Occipital lobe (tissue), 3 donors: ENCODE measurements at places on chromosomes 4 and X. TPM values are rescaled to one million over a fixed set of nuclear protein-coding genes. Genes with fewer than 3 reads are reported as not detected.

GRCh38 chrX:132615391-132616131, 126.7 kb upstream of the MBNL3 start:
- DNase-seq, result no peak

GRCh38 chr4:95231681-95232080, 317.1 kb downstream of the UNC5C start:
- no peak for DNase-seq

- DNase-seq, result no peak
Measured at GRCh38 chr4:180437601-180438000, 1805.6 kb upstream of the TENM3 start.

GRCh38 chr4:169398316-169398715, 127.6 kb upstream of the SH3RF1 start:
- no peak for DNase-seq

GRCh38 chr4:108117418-108118182, 51.1 kb downstream of the LEF1 start:
- no peak for DNase-seq

DNA sequence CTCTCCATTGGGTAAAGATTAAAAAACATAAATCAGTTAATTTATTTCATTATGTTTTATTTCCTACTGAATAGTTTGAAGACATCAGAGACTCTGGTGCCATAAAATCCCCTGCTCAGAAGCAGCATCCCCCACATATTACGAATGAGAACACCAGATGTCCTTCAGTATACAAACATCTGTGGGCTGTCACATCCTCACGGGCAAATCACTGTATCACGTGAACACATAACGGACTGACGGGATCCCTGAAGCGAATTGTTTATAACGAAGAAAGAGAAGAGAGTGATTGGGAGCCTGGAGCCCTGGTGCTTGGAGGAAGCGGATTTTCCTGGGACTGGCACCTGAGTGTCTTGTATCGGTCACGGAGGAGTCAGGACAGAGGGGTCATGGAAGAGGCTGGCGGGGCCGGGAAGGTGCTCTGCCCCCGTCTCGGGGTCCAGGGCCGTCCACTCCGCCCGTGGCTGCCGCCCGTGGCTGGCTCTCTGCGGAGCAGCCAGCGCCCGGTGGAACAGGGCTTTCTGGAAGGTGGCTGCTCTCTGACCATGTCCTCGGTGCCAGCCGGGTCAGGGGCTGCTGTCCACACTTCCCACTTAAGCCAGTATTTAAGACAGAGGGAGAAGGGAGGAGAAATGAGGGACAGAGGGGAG, 452.7 kb upstream of the FAT1 start:
- no peak for DNase-seq

DNA sequence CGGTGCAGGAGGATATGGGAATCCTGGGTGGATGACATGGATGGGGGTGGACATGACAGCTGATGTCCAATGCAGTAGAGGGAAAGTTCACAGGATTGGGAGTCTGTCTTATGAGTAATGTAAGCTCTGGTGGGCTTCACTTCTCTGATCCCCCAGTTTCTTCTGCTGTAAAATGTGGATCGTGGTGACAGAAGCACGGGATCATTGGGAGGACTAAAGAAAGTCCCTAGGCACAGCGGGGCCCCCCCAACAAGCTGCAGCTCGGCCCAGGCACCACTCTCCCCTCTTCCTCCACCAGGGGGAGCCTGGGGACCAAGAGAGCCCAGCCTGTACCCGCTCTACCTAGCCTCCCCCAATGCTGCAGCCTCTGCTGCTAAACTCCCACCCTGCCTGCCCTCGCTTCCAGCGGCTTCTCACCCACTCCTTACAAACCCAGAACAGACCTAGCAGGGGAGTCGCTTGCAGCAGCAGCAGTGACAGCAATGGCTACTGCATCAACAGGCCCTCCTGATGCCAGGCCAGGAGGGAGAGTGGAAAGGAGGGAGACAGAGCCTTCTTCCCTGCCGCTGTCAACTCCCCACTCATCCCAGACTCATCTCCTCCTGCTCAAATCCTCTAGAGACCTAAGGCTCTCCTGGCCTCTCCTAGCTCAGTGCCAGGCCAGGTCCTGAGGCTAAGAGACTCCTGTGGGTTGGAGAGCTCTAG, 36.1 kb upstream of the IQSEC2 start:
- DNase-seq, result peak; percentile 49

DNA sequence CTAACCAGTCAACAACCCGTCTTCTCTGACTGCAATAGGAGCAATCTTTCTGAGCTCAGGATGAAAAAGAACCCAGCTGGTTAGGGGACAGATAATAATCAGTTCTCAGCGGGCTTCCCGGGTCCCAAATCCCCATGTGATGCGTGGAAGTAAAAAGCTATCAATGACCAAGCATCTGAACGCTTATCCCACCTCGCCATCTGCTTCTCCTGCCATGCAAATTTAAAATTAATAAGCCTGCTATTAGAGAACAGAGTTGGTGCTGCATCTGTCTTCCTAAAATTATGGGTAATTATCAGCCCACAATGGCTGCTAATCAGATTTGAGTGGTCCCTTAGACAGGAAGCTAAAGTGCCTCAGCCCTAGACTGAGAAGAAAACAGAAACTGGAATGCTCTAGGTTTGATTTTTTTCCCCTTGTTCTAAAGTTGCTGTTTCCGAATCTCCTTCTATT, 37.5 kb downstream of the AFAP1 start:
- no peak for DNase-seq

GRCh38 chrX:73765776-73766430, 202.9 kb downstream of the CHIC1 start:
- DNase-seq, result no peak

DNA sequence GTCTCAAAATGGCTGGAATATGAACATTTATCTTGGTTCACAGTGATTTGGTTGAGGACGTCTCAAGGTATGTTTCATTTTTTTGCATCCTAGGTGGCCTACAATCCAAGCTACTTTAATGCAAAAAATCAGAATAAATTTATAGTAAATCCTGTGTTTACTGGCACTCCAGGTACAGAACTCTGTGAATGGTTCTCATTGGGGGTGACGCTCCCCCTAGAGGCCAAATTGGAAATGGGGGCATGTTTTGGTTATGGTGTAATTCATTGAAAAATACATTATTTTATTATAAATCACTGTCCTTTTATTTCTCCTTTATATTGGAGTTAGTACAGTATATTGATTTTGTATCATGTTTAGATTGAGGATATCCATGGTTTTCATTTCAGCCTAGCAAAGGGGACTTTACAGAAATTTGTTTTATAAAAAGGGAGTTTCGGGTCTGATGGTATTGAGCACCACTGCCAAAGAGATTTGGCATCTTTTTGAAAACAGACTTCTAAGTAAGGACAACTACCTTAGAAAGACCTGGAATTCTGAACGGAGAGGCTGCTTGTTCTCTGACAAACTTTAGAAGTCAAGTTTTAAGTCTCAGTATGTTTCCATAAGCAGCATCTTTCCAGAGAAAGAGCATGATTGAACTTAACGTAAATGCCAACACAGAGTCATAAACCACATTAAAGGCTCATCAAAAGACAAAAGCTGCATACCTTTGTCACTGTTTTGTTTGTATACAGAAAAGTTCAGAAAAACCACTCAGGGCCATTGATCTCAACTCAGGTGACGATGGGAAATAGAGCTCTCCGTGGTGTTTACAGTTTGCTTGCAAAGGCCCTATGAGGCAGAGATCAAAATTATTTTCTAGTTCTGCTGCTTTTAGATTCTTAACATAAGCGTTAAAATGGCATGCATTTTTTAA, 19.4 kb downstream of the MTM1 start:
- DNase-seq, result no peak

DNA sequence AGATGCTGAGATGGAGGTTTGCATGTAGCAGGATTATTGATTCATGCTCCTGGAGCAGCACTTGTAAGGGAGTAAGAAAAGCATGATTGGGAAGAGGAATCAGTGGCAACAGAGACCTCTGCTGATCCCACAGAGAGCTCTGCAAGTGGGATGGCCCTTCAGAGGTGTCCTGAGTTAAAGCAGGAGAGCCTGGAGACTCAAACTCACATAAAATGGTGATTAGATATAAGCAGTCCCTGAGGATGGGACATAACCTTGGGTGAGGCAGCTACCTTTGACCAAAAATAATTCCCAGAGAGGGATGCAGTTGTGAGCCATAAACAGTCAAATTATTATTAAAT, 25.4 kb upstream of the BMPR1B start:
- DNase-seq, result no peak

DNA sequence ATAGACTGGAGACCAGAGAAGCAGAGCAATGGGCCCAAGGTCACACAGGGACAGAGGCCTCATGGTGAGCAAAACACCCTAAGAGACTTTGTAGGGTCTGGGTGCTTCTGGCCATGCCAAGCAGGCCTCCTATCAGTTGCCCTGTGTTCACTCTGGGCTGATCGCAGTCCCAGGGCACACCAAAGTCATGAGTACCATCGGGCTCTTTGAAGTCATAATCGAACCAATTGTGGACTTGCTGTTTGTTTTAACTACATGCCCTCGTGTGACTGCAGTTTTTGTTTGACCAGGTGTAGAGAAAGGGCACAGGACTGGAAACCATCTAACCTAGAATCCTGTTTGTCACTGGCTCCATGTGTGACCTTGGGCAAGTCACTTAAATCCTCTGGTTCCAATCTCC, 172.5 kb upstream of the CPEB2 start:
- DNase-seq, result no peak

GRCh38 chr4:6380746-6381410, 91.5 kb downstream of the PPP2R2C start:
- DNase-seq, result no peak

DNA sequence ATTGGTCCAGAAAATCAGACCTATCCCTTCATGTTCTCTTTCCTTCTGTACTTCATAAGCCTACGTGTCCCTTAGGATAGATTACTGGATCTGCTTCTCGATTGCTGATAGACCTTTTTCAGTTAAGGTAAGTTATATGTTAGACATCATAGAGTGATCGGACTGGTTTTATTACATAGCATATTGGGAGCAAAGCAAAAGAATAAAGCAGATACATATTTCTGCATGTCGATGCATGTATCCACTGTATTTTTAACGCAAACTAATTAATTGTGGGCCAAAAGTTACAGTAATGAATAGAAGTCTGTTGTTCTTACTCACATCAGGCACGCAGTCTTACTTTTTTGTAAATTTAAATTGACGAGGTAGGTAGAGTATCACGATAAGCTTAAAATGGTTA, 106.4 kb downstream of the SLIT2 start:
- DNase-seq, result no peak

- DNase-seq, result no peak
Measured at GRCh38 chr4:186514271-186514950, 41.0 kb downstream of the MTNR1A start.

DNA sequence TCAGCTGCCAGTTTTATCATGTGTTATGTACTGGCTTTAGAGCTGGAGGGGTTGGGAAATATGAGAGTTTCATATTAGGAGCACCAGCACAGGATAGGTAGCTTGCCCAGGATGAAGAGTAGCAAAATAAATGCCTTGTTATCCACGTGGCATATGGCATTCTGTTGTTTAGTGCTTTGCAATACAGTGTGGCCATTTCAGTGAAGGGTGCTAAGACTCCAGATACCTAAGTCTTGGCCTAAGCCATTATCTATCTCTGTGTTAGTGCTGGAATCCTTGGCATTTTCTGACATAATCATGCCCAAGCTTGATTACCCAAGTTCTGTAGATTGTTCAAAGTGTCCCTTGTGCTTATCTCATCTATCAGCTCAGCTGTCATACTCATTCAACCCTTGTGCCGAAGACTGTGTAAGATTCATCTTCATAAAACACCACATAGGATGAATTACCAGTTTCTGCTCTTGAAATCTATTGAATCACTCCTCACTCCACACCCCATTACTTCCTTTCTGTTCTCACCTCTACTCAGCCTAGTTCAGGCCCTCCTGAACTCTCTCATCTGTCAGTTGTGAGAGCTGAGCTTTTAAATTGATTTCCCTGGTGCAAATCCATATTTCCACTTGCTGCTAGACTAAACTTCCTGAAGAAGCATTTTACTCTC, 73.5 kb downstream of the CLCN5 start:
- DNase-seq, result no peak

- no peak for DNase-seq
Measured at GRCh38 chr4:52641854-52642563, 17.1 kb downstream of the USP46 start.

GRCh38 chrX:121161501-121161933, 114.1 kb downstream of the GLUD2 start:
- DNase-seq, result no peak

DNA sequence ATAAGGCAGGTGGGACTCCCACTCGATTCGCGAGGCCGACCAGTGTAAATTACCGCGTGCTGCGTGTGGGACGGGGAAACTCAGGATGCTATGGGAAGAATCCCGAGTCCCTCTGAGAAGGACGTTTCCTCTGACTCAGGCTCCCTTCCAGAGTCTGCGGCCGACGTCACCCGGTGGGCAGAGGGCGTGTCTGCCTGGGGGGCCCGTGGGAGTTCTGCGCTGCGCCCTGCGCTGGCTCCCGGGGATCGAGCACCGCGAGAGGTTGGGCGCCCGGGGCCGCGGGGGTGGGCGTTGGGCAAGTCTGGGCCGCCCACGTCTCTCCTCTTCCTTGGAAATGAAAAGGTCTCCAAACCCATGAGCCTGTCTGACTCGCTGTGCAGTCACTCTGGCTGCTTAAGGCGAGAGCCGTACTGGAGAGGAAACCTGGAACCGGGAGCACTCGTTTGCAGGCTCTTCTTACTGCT, 568 bp downstream of the NIPAL1 start:
- DNase-seq, result peak; percentile 5

DNA sequence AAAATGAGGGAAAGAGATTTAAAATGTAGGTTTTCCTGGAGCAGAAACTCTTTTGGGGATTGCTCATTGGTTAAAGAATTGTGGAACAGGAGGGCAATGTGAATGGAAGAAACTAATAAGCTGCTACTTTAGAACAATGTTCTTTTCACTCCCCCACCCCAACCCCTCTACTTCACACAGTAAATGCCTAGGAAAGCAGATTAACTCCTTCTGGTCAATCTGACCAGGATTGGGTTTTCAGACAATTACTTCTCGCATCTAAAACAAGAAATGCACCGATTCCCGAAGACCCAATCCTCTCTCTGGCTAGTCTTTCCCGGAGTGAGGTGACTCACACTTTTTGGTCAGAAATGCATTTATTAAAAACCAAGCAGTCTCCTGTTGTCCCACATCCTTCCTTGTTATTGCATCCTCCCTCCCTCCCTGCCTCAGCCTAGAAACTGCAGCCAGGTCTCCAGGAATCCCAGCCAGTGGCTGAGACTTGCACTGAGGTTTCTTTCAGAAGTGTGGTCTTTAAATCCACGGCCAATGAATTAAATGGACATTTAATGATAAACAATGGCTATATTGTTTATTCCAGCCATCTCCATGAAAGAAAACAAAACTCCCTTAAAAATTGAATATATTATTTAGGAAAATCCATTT, 21.4 kb downstream of the MFAP3L start:
- DNase-seq, result no peak

Gene VGLL1
- not detected for total RNA-seq

Gene DKC1
- total RNA-seq, result 19.0 TPM

Gene LUZP4
- not detected for total RNA-seq

Gene HS3ST1
- total RNA-seq, result 15.0 TPM

Gene SLC25A4
- 31.0 TPM for total RNA-seq

Gene CENPU
- total RNA-seq, result 3.6 TPM

Gene CXCL13
- total RNA-seq, result not detected

Gene LRRC66
- 0.47 TPM for total RNA-seq

Gene XK
- total RNA-seq, result 3.3 TPM

Gene CYBB
- total RNA-seq, result 16.4 TPM
